Pons (tissue), 1 donor: ENCODE measurements at places on chromosomes 11 and 22.
A peak's percentile ranks its signal among the peaks of the same experiment; 100 is the strongest.

DNA sequence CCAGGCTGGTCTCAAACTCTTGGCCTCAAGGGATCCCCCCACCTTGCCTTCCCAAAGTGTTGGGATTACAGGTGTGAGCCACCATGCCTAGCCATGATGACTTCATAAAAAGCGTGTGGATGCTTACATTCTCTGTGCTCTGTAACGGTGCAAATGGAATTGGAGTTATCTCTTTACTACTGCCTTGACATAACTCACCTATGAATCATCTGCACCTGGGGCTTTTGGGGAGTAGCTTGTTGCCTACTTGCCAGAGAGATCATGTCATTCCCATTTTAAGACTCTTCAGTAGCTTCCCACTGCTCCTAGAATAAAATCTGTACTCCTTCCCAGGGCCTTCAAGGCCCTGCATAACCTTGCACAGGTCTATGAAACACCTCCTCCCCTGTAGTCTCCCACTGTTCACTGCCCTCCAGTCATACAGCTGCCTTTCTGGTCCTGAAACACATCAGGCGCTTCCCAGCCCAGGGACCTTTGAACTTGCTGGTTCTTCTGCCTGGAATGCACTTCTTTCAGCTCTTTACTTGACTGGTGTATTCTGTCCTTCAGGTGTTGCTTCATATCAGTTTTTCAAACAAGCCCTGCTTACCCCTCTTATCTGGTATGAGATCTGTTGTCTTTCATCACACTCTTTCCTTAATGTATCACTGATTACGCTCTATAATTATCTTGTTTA, 19.6 kb upstream of the MOGAT2 start:
- no peak for DNase-seq

GRCh38 chr11:75589933-75590332, 27.9 kb downstream of the SERPINH1 start:
- no peak for DNase-seq

- DNase-seq, result no peak
Measured at GRCh38 chr11:41283191-41283930, 176.1 kb downstream of the LRRC4C start.

- DNase-seq, result no peak
Measured at GRCh38 chr22:35537232-35537631, 3.4 kb upstream of the RASD2 start.

GRCh38 chr11:12829131-12829530, 154.9 kb downstream of the TEAD1 start:
- DNase-seq, result no peak

DNA sequence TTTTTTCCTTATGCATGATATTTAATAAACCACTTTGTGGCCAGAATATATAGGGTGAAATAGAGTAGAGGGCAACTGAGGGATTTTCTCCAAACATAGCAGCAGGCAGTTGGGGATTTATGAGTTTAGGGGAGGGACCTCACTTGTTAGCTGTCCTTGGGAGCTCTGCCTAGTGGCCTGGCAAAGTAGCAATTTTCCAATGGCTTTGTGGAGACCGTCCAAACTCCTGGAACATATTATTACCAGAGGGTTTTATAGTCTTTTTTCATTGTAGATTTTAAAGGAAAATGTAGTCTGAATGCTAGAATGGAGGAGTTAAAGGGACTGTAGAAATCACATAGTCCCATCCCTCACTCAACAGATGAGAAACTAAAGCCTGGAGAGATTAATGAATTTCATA, 32.3 kb downstream of the AMOTL1 start:
- peak; percentile 36 for DNase-seq

DNA sequence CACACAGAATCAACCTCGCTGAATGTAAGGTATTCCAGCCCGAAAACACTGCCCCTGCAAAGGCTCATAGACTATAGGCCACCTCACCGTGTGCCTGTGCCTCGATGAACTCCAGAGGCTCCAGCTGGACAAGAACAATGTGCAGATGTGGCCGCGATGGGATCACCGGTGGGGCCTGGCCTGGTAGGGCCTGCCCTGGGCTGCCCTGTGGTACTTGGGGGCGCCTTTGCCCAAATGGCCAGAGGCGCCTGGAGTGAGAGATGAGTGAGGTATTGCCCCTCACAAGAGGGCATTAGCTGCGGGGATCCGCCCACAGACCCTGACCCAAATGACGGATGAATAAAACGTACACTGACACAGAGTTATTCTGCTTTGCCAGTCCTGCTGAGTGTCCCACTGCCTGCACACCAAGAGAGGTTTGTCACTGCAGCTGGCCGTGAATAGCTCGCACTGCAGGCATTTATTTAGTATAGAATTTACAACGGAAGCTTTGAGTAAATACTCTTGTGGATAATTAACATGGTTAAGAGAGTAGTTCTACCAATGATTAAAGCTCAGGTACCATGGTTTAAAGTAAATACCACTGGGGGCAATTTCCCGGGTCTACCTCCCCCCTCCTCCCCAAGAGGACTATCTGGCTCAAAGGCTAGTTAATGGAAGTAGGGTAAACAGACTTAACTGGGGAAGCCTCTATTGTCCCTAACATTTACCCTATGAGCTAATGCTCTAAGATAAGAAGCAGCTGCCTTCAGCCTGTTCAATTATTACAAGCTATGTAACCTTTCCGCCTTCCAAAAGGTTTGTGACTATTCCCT, 101.1 kb upstream of the IGLL5 start:
- no peak for DNase-seq
